ENCODE measurements at places on chromosomes 13 and 19.

DNA sequence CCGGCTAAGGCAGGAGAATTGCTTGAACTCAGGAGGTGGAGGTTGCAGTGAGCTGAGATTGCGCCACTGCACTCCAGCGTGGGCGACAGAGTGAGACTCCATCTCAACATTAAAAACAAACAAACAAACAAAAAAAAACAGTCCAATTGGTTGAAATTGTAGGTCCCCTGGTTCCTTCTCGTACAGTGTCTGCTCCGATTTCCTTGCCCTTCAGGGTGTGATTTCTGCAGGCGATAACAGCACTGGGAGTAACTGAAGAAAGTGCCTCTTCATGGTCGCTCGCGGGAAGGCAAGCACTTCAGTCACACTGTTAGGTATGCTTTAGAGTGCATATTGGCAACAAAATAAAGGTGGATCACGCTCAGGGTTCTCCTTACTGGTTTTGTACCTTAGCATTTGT lies 39.7 kb downstream of the TPT1 start:
- DNase-seq: no peak

- no peak for DNase-seq
Observed at GRCh38 chr13:106132216-106132615, 403.2 kb downstream of the EFNB2 start.

DNA sequence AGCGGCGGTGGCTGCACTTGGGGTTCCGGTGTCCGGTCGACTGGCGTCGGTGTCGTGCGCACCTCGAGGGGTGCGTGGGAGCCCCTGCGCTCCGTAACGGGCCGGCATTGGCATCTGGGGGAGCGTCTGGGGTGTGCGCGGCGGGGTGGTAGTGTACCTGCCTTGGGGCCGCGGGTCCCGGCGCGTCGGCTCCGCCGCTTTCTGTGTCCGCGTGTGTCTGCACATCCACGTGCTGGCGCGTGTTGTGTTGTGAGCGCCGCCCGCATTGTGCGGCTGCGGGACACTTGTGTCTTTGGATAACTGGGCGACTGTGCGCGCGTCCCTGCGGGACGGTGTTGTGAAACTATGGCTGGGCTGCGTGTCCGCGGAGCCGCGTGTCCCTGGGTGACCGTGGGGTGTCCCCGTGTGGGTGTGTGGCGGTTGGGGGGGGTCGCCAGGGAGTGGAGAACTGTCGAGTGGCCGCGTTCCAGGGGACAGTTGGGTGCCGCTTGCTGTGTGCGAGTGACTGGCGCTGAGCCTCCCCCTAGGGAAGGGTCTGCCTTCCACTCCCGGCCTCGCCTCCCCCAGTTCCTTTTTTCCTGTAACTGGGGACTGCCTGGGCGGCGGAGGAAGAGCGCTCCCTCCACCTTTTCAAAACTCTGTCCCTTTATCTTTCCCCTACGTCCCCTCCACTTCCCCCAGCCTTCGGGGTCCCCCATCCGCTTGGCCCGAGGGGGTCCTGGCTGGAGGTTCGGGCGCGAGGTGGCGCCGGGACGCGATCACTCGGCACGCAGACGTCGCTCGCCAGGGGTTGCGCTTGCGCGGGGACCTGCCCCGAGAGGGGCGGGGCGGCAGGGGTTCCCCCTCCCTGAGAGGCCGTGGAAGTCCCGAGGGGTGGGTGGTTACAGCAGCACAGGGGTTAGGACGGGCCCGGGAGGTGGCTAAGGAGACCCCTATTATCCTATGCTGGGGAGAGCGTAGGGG lies 5.7 kb upstream of the NFIC start:
- DNase-seq: peak; percentile 17

DNA sequence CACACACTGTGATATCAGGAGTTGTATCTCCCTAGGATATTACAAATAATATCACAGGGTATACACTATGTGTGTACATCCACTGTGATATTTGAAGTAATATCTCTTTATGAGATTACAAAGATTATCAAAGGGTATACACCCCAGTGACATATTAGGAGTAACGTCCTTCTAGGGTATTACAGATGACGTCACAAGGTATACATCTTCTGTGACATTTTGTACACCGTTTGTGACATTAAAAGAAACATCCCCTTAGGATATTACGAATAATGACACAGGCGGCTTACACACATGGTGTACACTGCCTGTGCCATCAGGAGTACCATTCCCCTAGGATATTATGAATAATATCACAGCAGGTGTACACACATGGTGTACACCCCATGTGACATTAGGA lies 13.4 kb upstream of the RGCC start:
- DNase-seq: no peak

DNA sequence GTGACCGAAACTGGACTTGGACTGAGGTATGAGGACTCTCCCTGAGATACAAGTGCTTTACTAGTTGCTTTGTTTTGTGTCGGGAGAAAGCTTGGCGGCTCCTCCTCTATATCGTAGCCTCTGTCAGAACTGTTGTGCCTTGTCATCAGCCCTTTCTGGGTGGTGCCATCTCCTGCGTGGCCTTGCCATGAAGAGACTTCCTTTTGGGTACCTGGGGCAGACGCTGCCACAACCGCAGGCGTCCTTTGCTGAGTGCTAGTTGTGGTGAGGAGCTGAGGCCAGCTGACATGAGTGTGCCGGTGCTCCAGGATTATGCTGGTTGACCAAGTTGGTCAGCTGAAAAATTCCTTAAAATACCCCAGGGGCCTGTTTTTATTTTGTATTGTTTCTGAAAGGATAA lies 124.5 kb downstream of the AKAP11 start:
- DNase-seq: no peak

GRCh38 chr19:47022140-47022536 lies 2.5 kb downstream of the NPAS1 start:
- DNase-seq: no peak

GRCh38 chr13:113437408-113438010 lies 15.8 kb downstream of the ADPRHL1 start:
- no peak for DNase-seq

- no peak for DNase-seq
Observed at GRCh38 chr13:25857830-25858229, 194.0 kb downstream of the SHISA2 start.

DNA sequence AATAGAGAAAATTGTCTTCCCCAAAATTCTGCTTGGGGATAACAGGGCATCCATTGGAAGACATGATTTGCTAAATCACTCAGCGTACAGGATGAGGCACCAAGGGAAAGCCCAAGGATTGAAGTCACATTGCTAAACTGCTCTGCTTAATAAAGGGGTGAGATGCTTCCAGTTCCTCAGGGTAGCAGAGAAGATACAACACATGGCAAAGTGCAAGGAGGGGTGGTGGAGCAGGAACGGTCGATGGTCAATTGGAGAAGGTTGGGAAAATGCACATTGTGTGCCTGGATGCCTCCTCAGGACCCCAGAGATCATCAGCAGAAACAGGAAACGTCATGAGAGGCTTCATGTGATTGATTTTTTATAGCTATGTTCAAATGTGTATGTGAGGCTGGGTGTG lies 116.3 kb upstream of the SOX1 start:
- no peak for DNase-seq

GRCh38 chr19:18601875-18602274 lies 4.7 kb downstream of the CRLF1 start:
- no peak for DNase-seq

- peak; percentile 85 for DNase-seq
Observed at GRCh38 chr13:44436589-44437337, 63.1 kb downstream of the SERP2 start.

DNA sequence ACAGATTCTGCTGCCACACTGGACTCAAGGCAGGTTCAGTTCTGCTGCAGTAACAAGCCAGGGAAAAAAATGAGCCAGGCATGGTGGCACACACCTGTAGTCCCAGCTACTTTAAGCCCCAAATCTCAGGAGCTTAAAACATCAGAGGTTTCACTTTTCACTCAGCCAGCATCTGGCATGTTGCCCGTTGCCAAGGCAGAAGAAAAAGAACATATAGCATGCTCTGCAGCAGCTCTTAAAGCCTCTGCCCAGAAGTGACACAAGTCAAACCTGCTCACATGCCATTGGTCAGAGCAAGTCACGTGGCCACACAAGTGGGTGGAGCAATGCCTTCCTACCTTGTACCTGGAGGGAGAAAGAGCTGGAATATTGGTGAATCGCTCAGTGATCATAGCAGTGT lies 14.7 kb upstream of the ADGRE5 start:
- DNase-seq: peak; percentile 92

DNA sequence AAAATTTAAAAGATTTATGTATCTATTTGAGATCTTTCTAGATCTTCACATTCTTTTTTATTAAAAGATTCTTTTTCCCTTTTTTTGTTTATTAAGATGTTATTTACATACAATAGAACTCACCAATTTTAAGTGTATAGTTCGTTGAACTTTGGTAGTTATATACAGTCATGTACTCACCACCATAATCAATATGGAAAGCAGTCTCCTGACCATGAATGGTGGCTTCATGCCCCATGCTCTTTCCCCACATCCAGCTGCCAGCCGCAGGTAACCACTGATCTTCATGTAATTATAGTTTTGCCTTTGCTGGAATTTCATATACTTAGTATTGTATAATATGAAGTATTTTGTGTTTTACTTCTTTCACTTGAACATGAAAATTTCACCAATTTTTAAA lies 20.6 kb upstream of the GPR183 start:
- DNase-seq: no peak

GRCh38 chr19:42370626-42371175 lies 19.4 kb downstream of the CNFN start:
- DNase-seq: no peak

DNA sequence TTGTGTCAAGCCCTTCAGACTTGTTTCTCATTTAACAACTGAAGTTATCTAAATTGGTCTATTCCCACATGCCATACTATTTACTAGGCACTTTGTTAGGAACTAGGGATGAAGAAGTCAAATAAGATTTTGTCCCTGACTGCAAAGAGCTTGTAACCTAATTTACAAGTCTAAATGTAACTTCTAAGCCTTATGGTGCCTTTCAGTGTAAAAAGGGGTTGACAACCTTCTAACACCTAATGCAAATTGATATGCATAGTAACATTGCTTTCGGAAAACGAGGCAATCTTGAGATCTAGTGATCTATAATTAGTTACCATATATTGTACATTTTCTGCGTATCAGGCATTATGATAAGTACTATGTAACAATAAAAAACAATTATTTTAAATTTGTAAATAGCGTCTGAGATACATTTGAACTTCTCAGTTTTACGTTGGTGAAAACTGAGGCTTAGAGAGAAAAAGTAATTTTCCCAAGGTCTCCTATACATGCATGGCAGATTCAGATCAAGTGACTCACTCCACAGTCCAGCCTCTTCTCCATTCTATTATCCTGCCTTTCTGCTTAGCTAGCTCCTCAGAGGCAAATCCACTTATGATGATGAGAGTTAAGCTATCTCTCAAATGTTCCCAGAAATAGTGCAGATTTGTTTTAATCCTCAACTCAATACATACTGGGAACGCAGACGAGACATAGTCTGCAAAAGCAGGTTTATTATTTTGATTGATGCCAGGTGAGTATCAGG lies 764.9 kb upstream of the SLITRK5 start:
- no peak for DNase-seq

DNA sequence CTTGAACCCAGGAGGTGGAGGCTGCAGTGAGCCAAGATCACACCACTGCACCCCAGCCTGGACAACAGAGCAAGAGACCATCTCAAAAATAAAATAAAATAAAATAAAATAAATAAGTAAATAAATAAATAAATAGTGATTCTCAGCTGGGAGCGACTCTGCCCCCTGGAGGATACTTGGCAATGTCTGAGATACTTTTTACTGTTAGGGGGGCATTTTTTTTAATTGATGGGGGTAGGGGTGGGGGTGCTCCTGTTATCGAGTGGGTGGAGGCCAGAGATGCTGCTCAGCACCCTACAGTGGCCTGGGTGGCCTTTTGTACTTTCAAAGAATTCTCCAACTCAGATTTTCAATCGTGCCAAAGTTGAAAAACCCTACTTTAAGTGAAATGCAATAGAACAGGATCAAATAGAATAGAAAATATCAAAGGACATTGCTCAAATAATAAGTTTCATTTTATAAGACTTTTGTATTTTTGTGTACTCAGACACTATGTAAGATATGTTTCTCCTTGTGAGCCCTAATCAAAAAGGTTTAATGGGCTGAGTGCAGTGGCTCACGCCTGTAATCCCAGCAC lies 7.1 kb upstream of the CLPP start:
- no peak for DNase-seq

- peak; percentile 91 for DNase-seq
Observed at GRCh38 chr19:50325310-50326100, 3.7 kb downstream of the KCNC3 start.

- DNase-seq: peak; percentile 16
Observed at GRCh38 chr13:100336795-100337516, 248.1 kb downstream of the PCCA start.

GRCh38 chr13:93344048-93344705 lies 117.6 kb downstream of the GPC6 start:
- no peak for DNase-seq

DNA sequence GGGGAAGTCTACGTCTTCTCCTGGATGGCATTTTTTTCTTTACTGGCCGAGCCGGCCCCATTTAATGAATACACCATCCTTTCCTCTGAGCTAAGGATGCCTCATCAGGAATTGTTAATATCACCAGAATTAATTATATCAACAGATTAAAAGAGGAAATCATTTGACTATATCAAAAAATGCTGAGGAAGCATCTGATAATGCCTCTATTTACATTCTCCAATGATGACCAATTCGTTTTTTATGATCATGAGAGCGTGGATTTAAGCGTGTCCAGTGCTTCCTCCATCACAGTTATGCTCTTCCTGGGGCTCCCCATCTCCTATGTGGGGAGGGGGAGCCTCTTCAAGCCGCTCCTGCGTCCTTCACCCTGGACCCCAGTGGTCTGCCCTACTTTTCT lies 58.7 kb downstream of the TUBGCP3 start:
- no peak for DNase-seq

- DNase-seq: no peak
Observed at GRCh38 chr13:25945596-25945995, 106.2 kb downstream of the SHISA2 start.

- peak; percentile 61 for DNase-seq
Observed at GRCh38 chr19:35846038-35846668, 6.2 kb downstream of the NPHS1 start.

DNA sequence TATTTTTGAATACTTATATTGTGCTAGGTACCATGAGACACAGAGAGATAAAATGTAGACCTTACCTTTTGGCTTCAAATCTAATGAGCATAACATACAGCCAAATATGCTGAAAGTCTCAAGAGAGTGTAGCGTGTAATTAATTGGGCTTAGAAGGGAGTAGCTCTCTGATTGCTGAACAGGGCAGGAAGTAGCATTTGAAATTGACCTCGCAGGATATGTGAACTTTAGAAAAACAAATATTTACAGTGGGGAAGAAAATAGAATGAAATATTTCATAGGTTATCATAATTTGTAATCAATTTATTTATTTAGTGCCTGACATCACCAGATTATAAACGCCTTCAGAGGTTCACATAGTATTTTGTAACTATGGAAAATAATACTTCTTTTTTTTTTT lies 327.1 kb downstream of the RFC3 start:
- DNase-seq: no peak

DNA sequence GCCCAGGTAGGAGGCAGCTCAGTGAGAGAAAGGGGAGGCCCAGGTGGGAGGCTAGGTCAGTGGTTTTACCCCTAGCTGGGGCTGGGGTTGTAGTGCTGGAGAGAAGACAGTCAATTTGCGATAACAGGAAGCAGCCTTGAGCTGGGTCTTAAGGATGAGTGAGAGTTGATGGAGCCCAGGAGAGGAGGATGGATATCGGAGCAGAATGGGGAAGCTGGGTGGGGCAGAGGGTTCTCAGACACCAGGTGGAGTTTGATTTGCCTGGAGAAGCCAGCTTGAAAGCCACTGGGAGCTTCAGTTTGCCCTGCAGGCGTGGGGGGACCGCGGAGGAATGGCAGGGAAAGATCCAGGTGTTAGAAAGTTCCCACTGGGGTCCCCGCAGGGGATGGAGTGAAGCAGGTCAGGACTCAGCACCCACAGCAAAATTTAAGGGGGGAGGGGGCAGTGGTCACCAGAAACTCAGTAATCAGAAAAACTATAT lies 836 bp upstream of the CDC42EP5 start:
- no peak for DNase-seq

Measured in NCI-H2171 treated with DMSO at 0.1 percent for 48 hours (cell line).